ENCODE measurements at places on chromosomes 2 and 18.

- DNase-seq = no peak
Measured at GRCh38 chr18:55265130-55265675, 305.9 kb upstream of the CCDC68 start.

GRCh38 chr2:181112916-181113315 lies 132.5 kb downstream of the UBE2E3 start:
- no peak for DNase-seq

DNA sequence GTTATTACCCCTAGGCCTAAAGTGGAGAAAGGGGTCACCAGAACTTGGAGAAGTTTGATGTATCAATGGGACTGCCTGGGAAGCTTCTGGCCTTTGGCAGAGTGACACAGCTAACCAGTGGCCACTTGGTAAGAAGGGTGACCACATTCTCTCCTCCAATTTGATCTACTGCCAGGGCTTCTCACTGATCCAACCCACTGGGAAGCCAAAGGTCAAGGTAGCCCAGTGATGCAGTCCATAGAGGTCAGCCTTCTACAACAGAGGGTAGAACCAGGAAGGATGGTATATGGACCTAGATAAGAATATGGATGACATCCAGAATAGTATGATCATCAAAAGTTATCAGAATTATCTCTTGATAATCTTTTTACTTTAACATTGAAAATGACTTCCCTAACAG lies 493.6 kb downstream of the NYAP2 start:
- DNase-seq = no peak

- no peak for DNase-seq
Measured at GRCh38 chr18:8865934-8866333, 160.6 kb downstream of the MTCL1 start.

GRCh38 chr2:32061973-32062861 lies 1.1 kb upstream of the SPAST start:
- no peak for DNase-seq

GRCh38 chr2:163157891-163158496 lies 319.4 kb upstream of the KCNH7 start:
- no peak for DNase-seq

- no peak for DNase-seq
Measured at GRCh38 chr2:188050726-188051125, 240.9 kb upstream of the GULP1 start.

GRCh38 chr2:237998530-237998929 lies 31.7 kb downstream of the UBE2F start:
- DNase-seq = no peak

DNA sequence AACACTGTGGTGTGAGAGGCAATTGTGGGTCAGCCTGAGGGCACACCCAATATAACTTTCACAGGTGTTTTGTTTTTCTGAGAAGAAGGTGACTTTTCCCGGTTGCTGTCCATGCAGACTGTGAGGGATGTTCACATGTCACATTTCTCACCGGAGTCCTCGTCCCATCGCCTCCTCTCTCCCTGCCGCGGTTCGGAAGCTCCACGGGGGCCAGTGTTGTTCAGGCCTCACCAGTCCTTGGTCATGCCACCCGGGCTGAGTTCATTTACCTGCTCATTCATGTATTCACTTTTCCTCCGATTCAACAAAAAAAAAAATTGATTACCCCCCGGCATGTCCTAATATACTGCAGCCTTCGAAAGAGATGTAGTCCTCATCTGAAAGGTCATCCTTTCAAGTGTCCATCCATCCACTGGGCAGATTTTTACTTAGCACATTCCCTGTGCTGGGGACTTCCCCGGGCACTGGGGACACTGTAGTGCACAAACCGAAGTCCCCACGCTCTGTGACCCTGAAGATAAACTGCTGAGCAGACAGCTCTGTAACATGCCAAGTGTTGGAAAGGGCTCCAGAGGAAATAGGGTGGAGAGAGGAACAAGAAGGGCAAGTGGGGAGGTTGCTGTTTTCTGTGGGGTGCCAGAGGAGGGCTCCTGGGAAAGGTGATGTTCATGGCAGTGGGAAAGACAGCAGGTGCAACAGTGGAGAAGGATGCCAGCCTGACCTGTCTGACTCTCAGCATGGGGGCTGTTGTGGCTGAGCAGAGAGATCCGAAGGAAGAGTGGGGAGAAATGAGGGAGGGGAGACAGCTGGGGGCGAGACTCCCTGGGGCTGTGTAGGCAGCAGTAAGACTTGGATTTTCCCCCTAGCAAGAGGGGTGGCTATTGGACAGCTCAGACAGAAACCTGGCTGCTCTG lies 22.4 kb downstream of the LRRFIP1 start:
- no peak for DNase-seq

- no peak for DNase-seq
Measured at GRCh38 chr2:236211296-236211695, 43.1 kb upstream of the GBX2 start.

- DNase-seq = no peak
Measured at GRCh38 chr2:218432676-218433365, 13.9 kb downstream of the VIL1 start.
